ENCODE measurements at places on chromosomes 1 and 21.

GRCh38 chr1:226637147-226637935, 88.8 kb downstream of the STUM start:
- DNase-seq, result peak; percentile 63

GRCh38 chr1:212247179-212247721, 38.0 kb upstream of the PPP2R5A start:
- peak; percentile 45 for DNase-seq

DNA sequence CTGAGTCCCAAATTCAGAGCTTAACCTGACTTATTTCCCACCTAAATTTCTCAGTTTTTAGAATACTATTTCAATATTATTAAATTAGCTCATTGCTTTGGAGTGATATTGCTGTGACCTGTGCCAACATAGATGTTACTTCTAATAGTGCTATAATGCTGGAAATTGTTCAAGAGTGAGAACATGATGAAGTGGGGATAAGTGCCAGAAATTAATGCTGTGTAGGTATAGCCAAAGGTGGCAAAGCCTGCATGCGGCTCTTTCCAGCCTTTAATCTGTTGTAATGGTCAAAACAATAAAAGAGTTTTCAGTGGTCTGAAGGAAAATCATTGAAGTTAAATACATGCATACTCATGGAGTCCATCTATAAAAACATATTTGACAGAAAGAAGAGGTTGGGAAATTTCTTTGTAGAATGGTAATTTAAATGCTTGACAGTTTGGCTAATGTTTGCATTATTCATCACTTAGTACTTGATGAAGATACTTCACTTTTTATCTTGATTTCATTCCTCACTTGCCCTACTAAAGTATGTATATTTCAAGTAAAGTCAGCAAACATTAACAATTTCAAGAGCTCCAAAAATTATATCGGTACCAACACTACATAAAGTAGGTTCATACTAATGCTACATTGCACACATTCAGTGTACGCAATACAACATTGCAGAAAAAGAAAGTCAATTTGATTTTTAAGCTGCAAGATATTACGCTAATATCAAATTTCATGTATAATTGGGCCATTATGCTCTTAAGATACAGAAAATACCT, 82.1 kb downstream of the OLFM3 start:
- DNase-seq, result no peak

- DNase-seq, result peak; percentile 10
These were observed 10.8 kb downstream of the CAMTA1 start for GRCh38 chr1:6796095-6796494.

DNA sequence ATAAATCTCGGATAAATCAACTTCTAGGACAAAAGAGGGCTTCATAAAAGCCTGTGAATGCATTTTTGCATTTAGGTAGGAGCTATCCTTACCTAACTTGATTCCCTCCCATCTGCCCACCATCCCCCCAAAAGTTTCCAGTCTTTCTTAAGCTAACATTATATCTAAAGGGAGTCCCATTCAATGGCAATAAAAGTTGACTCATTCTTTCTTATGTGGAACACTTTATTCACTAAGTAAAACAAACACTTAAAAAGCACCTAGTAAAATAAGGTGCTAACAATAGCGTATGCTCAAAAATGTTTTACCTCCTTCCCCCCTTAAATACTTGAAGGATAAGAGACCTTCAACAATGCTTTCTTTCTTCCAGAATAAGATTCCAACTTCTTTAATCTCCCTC, 83.8 kb downstream of the GON4L start:
- no peak for DNase-seq

- DNase-seq, result peak; percentile 88
These were observed 12.3 kb downstream of the IFI6 start for GRCh38 chr1:27659497-27660299.

- DNase-seq, result no peak
These were observed 595 bp downstream of the EXOC8 start for GRCh38 chr1:231337043-231337471.

- no peak for DNase-seq
These were observed 1.1 kb downstream of the VWA1 start for GRCh38 chr1:1436630-1437032.

DNA sequence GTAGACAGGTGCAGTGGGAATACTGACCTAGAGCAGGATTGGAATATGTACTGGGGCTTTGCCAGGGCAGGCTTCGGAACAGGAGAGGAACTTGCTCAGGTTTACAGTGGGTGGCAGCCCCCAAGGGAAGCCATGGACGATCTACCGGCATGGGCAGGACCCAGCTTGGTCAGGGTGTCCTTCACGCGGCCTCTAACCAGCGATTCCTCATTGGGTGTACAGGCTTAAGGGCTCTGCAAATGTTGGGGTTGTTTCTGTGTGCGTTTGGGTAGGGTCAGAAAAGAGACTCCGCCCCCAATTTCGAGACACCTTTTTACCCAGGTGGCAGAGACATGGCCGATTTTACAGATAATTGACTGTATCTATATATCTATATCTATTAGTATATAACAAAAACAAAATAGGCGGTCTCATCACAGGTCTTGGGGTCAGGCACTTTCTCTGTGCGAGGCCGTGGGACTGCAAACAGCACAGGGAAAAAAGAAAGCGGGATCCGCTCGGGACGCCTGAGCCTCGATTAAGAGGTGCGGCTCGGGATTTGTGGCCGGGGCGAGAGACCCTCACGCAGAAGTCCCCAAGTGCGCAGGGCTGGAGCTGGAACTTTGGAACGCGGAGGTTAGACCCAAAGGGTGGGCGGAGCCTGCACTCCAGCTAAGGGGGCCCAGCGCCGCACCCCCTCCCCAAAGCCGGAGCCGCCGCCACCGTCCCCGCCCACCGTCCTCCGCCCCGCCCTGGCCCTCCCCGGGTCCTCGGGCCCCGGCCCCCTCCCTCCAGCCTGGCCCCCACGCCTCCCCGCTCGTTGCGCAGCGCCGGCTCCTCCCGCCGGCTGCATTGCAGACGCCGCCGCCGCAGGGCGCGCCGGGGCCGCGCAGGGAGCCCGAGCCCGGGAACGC, 67.5 kb upstream of the VAMP3 start:
- DNase-seq, result peak; percentile 33

GRCh38 chr1:64933296-64934070, 32.9 kb downstream of the JAK1 start:
- no peak for DNase-seq

GRCh38 chr21:30116479-30116878, 50.1 kb downstream of the CLDN17 start:
- DNase-seq, result no peak

GRCh38 chr1:4086921-4087320, 186.8 kb upstream of the C1orf174 start:
- no peak for DNase-seq

- DNase-seq, result no peak
These were observed 52.0 kb upstream of the KCNA3 start for GRCh38 chr1:110726755-110727154.

DNA sequence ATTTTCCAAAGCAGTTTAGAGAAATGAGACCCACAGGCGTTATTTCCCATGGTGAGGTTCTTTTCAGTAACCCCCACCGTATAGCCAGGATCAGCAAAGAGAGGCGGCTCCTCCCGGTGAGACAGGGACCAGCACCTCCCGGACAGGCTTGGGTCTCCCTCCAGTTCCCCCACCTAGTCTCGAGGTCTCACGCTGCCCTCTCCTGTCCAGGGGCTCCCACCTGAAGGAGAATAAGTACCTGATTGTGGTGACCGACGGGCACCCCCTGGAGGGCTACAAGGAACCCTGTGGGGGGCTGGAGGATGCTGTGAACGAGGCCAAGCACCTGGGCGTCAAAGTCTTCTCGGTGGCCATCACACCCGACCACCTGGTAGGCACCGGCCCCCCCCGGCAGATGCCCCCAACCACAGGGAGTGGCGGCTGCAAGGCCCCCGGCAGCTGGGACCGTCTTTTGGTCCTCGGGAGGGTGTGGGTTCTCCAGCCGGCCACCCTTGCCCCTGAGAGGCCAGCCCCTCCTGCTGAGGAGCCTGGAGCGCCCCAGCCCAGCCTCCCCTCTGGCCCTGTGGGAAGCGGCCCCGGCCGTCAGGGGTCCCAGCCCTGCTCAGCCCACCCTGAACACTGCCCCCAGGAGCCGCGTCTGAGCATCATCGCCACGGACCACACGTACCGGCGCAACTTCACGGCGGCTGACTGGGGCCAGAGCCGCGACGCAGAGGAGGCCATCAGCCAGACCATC, 4.9 kb downstream of the COL6A1 start:
- DNase-seq, result no peak

- no peak for DNase-seq
These were observed 42.4 kb downstream of the TTC39A start for GRCh38 chr1:51287966-51288365.

DNA sequence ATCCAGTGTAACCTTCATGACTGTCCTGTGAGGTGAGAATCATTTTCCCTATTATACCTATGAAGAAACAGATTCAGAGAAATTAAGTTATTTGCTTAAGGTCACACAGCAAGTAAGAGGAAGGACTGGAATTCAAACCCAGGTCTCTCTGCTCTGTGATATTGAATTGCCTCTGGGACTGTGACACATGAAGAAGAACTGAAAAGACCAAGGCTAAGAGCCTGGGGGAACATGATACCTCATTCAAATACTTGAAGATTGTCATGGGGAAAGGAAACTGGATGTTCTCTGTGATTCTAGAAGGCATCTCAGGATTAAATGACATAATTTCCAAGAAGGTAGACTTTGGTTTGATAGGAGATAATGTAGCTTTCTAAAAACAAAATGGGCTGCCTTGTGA, 3.6 kb downstream of the WDTC1 start:
- no peak for DNase-seq

GRCh38 chr1:48568501-48568900, 96.5 kb upstream of the SPATA6 start:
- DNase-seq, result no peak

GRCh38 chr1:21775985-21776562, 6.9 kb downstream of the USP48 start:
- DNase-seq, result no peak

DNA sequence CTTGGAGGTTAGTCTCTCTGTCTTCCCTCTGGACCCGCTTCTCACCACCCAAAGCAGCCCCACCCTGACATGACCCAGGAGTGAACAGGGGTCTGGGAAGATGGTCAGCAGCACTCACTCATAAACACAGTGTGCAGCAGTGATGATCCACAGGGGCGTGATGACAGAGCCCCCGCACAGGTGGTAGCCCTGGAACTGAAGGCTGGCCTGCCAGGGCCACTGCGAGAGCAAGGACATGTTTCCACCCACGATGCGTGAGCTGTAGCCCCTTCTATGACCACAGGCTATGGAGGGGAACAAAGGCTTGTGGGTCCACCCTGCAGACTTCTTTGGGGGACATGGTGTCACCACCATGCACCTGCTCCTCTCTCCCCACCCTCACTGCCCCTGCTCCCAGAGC, 12.9 kb downstream of the TMPRSS3 start:
- no peak for DNase-seq

- DNase-seq, result no peak
These were observed 58.1 kb upstream of the TRAPPC10 start for GRCh38 chr21:43954042-43954441.

DNA sequence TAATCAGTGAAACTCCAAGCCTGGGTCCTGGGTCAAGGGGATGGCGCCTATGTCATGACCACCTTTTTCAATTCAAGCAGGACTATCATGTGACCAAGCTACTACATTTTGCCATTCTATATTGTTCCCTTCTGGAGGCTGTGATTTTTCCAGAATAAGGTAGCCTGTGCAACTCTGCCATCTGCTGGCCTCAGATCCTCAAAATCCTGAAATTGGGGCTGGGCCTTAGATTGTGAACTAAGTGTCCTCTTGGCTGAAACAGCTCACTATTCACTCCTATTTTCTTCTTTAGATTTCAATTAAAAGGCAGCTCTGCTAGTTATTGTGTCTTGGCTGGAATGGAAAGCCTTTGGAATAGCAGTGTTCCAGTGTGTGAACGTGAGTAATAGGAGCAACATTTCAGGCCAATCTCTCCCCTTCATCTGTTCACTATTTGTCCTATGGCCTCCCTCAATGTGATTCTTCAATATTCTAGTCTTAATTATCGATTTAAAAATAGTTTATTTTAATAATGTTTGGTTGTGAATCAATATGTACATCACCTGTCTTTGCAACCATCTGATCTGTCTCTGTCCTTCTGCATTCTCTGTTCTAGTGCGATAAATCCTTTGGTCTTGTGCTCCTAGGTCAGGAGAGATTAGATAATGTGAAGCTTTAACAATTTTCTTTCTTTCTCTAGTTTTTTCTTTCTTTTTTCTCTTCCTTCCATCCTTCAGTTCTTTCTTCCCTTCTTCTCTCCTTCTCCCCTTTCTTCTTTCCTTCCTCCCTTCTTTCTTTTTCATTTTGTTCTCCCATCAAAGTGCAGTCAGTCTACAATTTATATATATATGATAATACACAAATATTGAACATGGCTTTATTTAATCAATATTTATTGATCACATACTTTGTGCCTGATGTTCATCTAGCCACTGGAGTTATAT, 69.8 kb downstream of the CR1 start:
- DNase-seq, result peak; percentile 46

- DNase-seq, result no peak
These were observed 63.4 kb downstream of the CAPN2 start for GRCh38 chr1:223775711-223776074.

DNA sequence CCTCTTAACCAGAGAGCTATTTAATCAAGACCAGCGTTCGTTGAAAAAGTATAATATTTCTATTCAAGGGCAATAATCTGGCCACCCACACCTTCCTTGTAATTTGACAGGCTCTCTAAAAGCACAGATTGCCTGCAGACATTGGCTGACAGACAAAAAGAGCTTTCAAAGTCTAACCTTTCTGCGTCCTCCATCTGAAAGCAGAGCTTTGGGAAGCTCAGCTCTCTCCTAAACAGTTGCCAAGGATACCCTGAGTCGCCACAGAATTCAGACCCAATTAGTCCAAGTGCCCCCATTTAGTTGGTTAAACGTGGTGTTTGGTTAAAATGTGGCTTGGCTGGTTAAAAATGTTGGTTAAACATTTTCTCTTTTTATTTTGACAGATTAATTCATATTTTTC, 33.7 kb upstream of the PLA2G2C start:
- DNase-seq, result no peak

GRCh38 chr1:149849947-149850360, 49.4 kb upstream of the BOLA1 start:
- peak; percentile 12 for DNase-seq

DNA sequence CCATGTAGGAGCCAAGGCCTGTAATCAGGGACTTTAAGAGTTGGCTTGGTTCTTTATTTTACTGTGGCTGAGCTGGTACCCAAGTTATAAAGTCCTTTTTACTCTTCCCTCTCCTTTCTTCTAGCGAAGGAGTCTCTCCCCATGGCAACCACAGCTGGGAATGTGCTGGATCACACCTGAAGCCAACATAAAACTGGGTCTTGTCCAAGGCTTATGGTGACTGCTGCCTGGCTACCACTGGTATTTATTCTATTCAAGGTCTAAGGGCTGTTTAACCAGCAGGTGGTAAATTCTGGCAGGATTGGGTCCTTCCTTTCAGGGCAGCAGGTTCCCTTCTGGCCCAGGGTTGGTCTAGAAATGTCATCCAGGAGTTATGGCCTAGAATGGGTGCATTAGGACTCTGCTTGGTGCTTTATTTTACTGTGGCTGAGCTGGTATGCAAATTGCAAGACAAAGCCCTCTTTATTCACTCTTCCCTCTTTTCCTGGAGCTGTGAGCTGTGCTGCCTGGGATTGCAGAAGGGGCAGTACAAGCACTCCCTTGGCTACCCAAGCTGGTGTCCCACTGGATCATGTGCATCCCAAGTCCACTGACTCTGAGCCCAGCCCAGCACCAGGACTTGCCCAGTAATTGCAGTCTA, 26.6 kb downstream of the SLC22A15 start:
- DNase-seq, result no peak

GRCh38 chr1:3002349-3003038, 18.8 kb upstream of the ACTRT2 start:
- no peak for DNase-seq

GRCh38 chr1:61692155-61692800, 32.7 kb downstream of the TM2D1 start:
- DNase-seq, result no peak

Data from cardiac muscle cell (in vitro differentiated cells and primary cell).